Stimulated activated CD4-positive, alpha-beta T cell treated with anti-CD3 and anti-CD28 coated beads, Interleukin-1b, Interleukin-23, amount 100 ng/mL, for 4 hours (primary cell): ENCODE measurements at places on chromosomes 12 and 14.

DNA sequence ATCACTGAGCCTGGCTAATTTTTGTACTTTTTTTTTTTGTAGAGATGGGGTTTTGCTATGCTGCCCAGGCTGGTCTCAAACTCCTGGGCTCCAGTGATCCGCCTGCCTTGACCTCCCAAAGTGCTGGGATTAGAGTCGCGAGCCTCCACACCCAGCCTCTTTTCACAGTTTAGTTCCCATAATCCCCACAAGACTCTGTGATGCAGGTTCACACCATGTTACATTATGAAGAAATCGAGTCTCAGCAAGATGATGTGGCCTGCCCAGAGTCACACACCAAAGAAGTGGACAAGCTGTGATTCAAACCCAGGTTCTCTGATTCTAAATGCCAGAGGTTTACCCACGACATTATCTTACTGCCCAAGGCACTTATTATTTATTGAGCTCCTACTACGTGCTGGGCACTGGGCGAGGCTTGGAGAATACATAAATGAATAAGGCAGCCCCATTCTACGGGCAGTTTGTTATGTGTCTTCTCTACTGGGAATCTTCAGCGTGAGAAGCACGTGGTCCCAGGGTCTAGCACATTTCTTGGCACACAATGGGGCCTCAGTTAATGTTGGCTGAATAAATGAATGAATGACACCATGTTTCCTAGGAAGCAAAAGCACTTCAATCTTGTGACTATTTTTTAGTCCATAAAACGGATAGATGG is 23.5 kb upstream of the OASL start:
- DNase-seq, result no peak

DNA sequence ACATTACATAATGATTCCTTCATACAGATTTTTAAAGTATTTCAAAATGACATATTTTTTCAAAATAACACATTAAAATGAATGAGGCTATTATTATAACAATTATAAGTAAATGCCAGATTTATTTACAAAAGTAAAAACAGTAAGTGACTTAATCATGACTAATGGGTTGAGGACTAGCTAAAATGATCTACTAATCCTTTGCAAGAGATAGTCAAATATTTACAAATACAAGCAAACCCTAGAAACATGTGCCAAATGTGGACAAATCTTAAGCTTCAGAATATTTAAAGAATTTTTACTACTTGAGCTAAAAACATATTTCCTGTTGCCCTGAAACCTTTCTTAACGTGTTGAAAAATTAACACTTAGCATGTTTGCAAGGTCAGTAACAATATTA is 74.8 kb downstream of the KIF21A start:
- no peak for DNase-seq

GRCh38 chr12:132710043-132710404 is 618 bp upstream of the PGAM5 start:
- no peak for DNase-seq

GRCh38 chr12:47805417-47805816 is 14.3 kb downstream of the HDAC7 start:
- no peak for DNase-seq

GRCh38 chr14:79465651-79466050 is 745.7 kb downstream of the DIO2 start:
- no peak for DNase-seq
